ENCODE measurements at places on chromosomes 13 and 19.

GRCh38 chr19:3274942-3275582 is 50.6 kb downstream of the CELF5 start:
- H3K36me3 ChIP-seq, result no peaks in the 10 kb centered on the region
- peaks cover 84% of the 10 kb centered on the region for H3K27me3 ChIP-seq
- peaks cover 4% of the 10 kb centered on the region for H3K4me1 ChIP-seq
- no peak overlapping the region for H3K27ac ChIP-seq
- DNase-seq, result no peak

DNA sequence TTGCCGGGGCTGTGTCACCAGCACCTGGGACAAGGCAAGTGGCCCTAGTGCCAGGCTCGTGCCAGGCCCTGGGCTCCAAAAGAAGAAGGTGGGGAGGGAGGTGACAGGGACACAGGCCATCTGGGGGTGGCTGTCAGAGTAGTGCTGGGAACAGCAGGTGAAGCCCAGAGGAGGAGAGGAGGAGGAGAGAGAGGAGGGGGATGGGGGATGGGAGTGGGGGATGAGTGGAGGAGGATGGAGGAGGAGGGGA is 18.7 kb downstream of the LSM4 start:
- peak overlapping the region; percentile 48 for H3K4me3 ChIP-seq
- peak overlapping the region; percentile 99 for H3K27ac ChIP-seq
- H3K27me3 ChIP-seq, result no peaks in the 10 kb centered on the region

DNA sequence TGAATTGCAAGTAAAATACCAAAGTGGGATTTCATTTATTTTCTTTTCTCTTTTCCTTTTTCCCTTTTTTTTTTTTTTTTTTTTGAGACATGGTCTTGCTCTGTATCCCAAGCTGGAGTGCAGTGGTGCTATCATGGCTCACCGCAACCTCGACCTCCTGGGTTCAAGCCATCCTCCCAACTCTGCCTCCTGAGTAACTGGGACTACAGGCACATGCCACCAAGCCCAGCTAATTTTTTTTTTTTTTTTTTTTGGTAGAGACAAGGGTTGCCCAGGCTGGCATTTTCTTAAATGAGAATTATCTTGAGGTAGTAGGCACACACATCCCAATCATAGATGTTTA is 68.5 kb upstream of the GPR183 start:
- no peak overlapping the region for H3K4me3 ChIP-seq
- H3K27me3 ChIP-seq, result no peaks in the 10 kb centered on the region
- DNase-seq, result no peak
- no peaks in the 10 kb centered on the region for H3K4me1 ChIP-seq
- peaks cover 37% of the 10 kb centered on the region for H3K36me3 ChIP-seq
- H3K27ac ChIP-seq, result no peak overlapping the region

DNA sequence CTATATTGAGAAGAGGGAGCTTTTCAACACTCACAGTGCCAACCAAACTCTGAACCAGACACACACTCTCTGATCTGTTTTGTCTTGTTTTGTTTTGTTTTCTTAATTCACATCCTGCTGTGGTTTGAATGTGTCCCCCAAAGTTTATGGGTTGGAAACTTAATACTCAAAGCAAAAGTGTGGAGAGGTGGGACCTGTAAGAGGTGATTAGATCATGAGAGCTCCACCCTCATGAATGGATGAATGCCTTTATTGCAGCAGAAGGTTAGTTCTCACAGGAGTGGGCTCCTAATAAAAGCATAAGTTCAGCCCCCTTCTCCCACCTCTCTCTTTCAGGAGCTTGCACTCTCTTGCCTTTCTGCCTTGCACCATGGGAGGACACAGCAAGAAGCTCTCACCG is 957.1 kb downstream of the PCDH9 start:
- H3K27ac ChIP-seq, result no peak overlapping the region
- no peaks in the 10 kb centered on the region for H3K27me3 ChIP-seq
- peaks cover 9% of the 10 kb centered on the region for H3K36me3 ChIP-seq
- no peak for DNase-seq
- H3K4me3 ChIP-seq, result no peak overlapping the region

All from mesothelial cell of epicardium (in vitro differentiated cells).